ENCODE measurements at places on chromosomes 1 and 21.

- DNase-seq: no peak
Measured at GRCh38 chr1:158654571-158654970, 31.9 kb downstream of the SPTA1 start.

DNA sequence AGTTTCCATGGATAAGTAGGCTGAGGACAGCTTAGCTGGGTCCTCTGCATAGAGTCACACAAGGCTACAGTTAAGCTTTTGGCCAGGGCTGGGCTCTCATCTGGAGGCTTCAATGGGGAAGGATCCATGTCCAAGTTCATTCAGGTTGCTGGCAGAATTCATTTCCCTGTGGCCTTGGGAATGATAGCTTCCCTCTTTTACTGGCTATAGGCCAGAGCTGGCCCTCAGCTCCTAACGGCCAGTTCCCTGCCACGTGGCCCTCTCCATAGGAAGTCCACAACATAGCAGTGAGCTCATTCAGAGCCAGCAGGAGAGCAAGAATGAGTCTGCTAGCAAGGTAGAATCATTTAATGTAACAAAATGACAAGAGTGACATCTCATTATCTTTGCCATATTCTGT, 15.1 kb upstream of the PODN start:
- DNase-seq: no peak

DNA sequence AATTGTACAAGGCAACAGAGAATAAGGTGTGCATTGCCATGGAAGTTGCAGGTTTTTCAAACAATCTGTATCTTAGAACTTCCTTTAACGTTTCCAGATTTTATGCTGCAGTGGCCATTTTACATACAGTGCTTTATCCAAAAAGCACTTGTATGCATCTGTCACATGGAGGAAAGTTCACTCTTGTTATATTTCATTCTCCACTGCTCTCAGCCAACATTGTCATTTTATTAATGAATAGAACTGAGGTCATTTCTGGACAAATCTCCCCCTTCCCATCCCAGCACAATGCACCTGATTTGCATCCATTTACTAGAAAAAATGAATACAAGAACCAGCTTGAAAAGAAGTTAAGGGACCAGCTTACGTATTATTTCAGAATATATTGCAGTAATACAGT, 342.0 kb downstream of the USP25 start:
- DNase-seq: no peak

- DNase-seq: no peak
Measured at GRCh38 chr1:35044431-35044830, 12.7 kb upstream of the ZMYM6 start.

- no peak for DNase-seq
Measured at GRCh38 chr1:65238010-65238409, 71.3 kb upstream of the DNAJC6 start.

DNA sequence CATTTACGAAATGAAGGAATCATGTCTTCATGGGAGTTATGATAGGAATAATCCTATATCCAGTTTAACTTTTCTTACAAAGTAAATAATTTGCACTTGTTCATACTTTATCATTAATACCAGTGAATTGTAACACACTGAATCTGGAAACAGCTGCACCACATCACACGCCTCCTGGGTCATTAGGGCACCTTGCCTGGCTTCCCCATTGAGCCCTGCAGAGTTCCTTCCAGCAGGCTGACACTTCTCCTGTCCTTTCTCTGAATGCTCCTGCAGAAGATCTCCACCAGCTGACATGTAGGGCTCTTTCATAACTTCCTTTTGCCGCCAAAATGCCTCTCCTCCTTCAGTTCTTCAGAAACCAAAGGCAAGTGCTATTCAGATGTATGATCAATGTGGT, 201.1 kb downstream of the DAB1 start:
- DNase-seq: no peak

- DNase-seq: no peak
Measured at GRCh38 chr1:33165209-33165608, 16.6 kb downstream of the TRIM62 start.

DNA sequence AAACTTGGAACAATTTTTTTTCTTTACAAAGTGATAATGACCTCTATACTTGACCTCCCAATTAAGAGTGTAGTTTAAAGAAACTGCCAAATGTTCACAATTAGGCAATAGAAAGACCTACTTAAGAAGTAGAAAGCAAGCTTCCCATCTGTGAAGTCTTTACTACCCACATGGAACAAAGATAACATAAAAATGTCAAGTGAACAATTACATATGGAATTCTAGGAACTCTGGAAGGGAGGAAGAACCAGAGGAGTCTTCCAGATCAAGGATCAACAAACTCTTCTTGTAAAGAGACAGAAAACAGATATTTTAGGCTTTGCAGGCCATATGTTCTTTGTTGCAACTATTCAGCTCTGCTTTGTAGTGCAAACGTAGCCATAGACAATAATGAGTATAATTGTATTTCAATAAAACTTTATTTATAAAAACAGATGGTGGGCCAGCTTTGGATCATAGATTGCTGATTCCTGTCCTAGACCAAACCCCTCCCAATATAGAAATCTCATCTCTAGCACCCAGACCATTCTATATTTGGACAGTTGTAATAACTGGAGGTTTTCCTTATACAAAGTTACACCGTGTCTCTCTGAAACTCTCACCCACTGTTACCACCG, 68.4 kb upstream of the MAGI3 start:
- DNase-seq: no peak

- DNase-seq: no peak
Measured at GRCh38 chr1:212315907-212316306, 30.7 kb downstream of the PPP2R5A start.

- DNase-seq: no peak
Measured at GRCh38 chr1:175193527-175193910, 943 bp upstream of the KIAA0040 start.

DNA sequence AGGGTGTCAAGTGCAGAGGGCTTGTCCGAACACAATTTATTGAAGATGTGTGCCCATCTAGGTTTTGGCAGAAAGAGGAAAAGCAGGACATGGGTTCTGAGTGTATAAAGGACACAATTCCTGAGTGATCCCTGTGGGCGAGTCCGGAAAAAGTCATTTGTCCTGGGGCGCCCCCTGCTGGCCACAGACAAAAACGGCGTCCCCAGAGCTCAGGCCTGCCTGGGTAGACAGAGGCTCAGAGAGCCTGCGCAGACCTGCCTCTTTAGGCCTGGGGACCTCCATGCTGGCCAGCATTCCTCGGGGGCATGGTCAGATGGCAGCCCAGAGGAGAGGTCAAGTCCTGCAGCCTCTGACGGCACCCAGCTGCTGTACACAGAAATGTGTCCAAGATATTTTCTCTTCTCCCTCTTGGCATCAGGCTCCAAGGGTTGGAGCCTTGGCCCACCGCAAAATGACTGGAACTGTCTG, 65.5 kb upstream of the LRP8 start:
- peak; percentile 67 for DNase-seq

- no peak for DNase-seq
Measured at GRCh38 chr1:174352883-174353608, 94.7 kb upstream of the GPR52 start.

GRCh38 chr1:225897595-225898514, 8.9 kb upstream of the LEFTY1 start:
- DNase-seq: no peak

GRCh38 chr21:37243961-37244360, 23.2 kb downstream of the VPS26C start:
- DNase-seq: no peak

DNA sequence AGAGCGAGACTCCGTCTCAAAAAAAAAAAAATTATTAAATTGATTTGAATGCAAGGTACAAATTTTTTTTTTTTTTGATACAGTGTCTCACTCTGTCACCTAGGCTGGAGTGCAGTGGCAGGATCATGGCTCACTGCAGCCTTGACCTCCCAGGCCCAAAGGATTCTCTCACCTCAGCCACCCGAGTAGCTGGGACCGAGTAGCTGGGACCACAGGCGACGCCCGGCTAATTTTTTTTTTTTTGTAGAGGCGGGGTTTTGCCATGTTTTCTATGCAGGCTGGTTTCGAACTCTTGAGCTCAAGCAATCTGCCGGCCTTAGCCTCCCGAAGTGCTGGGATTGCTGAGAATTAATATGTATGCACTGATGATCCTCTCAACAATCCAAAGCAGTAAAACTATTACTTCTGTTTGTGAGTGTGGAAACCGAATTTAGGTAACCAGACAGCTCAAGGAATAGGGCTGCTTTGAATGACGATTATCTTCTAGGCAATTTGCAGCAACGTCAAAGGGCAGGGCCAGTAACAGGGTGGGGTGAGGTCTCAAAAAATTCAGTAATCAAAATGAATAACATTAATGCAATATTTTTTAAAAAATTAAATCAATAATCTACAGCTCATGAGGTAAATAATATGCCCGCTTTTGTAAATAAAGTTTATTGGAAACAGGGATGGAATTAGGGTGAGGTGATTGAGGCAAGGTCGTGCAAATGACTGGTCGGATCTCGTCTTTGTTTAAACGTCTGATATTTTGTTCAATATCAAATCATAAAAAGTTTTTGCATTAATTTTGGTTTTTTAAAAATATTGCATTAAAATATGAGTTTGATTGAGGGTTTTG, 1.2 kb downstream of the CLSPN start:
- no peak for DNase-seq

DNA sequence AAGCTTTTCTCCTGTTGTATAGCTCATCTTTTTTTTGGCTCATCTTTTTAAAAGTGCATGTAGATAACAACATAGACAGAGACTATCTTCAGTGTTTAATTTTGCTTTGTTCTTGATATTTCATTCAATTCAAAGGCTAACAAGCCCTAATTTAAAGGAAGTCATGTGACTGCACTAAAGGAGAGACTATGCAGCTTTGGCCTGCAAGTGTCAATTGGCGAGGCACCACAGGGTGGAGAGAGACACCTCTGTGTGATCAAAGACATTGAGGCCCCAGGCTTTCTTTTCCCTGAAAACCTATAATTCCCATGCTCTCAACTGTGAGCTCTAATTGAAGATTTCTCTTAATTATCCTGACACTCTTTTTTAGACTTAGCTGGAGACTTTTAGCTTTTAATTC, 53.6 kb downstream of the CHODL start:
- no peak for DNase-seq

- no peak for DNase-seq
Measured at GRCh38 chr1:197305925-197306324, 37.9 kb downstream of the CRB1 start.

DNA sequence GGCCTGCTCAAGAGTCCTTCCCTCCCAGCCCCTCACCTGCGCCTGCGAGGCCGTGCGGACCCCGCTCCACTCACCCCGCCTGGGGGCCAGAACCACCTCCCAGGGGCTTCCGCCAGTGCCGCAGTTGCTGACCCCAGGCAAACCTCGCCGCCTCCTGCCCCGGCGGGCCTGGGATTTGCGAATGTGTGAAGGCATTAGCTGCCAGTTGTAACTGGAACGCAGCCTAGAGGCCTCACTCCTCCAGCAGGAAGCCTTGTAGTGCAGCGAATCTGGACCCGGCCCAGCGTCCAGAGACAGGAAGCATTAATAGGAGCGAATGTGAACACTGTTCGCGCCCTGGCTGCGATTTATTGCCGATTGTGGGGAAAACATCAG, 140.9 kb upstream of the ARHGEF16 start:
- DNase-seq: no peak

DNA sequence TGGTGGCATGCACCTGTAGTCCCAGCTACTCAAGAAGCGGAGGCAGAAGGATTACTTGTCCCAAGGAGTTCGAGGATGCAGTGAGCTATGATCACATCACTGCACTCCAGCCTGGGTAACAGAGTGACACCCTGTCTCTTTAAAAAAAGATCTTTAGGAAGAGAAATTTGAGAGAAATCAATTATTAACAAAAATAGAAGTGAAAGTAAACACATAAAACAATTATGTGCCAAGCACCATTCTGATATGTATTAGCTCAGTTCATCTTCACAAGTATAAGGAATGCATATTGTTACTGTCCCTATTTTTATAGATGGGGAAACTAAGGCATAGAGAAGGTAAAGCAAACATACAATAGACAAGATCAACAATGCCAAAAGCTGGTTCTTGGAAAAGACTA, 48.1 kb downstream of the MATN1 start:
- DNase-seq: no peak

- no peak for DNase-seq
Measured at GRCh38 chr1:47871799-47872353, 125.3 kb downstream of the TRABD2B start.

GRCh38 chr1:81340239-81340638, 460.5 kb upstream of the ADGRL2 start:
- no peak for DNase-seq

- DNase-seq: no peak
Measured at GRCh38 chr1:151739590-151740355, 18.5 kb downstream of the RIIAD1 start.

DNA sequence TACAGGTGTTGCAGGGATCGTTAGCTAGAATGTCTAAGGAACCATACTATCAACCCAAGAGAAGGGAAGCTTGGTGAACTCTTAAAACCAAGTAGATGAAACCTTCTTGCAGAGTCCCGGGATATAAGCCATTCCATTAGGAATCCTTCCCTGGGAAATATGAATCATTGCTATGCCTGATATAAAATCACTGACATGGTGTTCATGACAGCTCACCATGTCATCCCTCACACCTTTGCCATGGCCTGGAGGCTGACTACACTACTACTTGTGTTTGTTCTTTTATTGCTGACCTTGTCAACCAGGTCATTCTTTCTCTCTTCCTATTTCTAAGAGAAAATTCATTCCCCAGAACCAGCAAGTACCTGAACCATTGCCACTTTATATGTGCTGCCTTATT, 12.1 kb downstream of the ST6GALNAC3 start:
- DNase-seq: no peak

DNA sequence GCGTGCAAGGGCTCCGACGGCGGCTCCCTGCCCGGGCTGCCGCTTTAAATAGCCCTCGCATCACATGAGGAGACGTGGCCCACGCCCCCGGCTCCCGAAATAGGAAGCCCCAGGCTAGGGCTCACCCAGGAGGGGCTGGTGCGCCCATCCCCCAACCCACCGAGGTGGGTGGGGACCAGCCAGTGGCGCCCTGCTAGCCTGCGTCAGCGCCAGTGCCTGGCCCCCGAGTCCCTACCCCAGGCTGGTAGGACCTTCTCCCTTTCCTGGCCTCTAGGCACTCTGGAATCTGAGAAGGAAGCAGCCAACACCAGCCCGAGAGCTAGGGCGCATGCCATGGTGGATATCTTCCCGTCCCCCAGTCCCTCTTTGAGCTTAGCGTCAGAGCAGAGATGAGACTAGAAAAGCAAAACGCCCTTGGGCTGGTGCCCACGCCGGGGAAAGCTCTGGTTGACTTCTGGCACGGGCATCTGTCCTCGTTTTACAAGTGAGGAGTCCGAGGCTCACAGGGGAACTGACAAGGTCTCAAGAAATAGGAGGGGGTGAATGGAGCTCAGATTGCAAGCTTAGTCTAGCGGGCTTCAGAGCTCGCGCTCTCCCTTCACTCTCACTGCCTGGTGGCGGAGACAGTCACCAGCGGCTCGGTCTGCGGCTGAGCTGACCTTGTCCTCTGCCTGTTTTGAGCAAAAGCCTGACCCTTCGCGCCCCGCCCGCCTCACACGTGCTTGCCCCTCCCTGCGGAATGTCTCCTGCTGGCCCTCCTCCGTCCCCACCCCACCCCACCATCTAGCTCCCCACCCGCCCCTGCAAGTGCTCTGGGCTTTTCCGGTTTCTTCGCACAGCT, at the start of gene FABP3:
FABP3 (minus strand) TSS at position 21 of the 841 bp plus-strand sequence. CDS start 62 bp downstream, outside the sequence.
- peak; percentile 4 for DNase-seq
